Camera-type eye (tissue), 1 donor: ENCODE measurements at places on chromosomes 6 and 20. TPM values are rescaled to one million over a fixed set of nuclear protein-coding genes. Genes with fewer than 3 reads are reported as not detected.

The CAGE1 gene
- total RNA-seq: not detected

The TFAP2A gene
- total RNA-seq: 30.1 TPM

The ADAM33 gene
- total RNA-seq: 42.6 TPM

The MRPL18 gene
- total RNA-seq: 47.7 TPM

The CNR1 gene
- total RNA-seq: 17.9 TPM

The HSF2 gene
- 58.1 TPM for total RNA-seq

The MTFR2 gene
- 1.1 TPM for total RNA-seq

The OTOR gene
- not detected for total RNA-seq

The MYL9 gene
- 15.0 TPM for total RNA-seq

The TCF21 gene
- not detected for total RNA-seq

The TRIM40 gene
- not detected for total RNA-seq

The DTD1 gene
- 49.6 TPM for total RNA-seq
